ENCODE measurements at places on chromosomes 5 and 9.
A peak's percentile ranks its signal among the peaks of the same experiment; 100 is the strongest.

- DNase-seq: no peak
Measured at GRCh38 chr5:6826756-6827155, 113.5 kb downstream of the TENT4A start.

GRCh38 chr9:106615118-106615889 is 247.7 kb upstream of the ZNF462 start:
- DNase-seq: no peak

DNA sequence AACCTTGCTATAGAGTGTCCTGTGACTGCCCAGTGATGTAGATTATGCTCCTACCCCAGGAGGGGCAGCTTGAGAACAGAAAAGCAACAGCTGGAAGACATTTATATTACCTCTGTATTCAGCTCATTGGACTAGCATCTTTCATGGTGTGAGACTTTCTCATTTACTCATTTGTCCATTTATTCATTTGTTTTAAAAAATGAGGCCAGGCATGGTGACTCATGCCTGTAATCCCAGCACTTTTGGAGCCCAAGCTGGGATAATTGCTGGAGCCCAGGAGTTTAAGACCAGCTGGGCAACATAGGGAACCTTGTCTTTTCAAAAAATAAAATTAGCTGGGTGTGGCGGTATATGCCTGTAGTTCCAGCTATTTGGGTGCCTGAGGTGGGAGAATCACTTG is 130.0 kb upstream of the LHFPL2 start:
- no peak for DNase-seq

- peak; percentile 11 for DNase-seq
Measured at GRCh38 chr9:93670208-93671019, 94.0 kb downstream of the PHF2 start.

DNA sequence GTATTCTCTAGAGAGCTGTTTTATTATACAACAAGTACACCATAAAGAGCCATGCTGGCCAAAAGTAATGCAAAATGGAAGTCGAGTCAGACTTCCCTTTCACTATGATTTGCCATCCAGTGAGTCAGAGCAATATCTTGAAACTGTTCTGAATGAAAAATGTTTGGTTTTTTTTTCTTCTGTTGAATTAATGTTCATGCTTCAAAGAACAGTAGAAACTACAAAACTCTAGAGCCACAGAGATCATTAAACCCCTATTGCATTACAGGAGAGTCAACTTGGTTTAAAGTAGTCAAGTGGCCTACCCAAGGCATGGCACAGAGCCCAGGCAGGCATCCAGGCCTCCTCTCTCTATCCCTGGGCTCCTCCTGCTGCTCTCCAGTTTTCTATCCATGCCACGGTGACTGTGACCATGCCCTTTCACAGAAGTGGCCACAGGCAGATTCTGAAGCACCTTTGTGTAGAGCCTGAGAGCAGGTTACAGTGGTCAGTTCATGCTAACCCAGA is 358.9 kb downstream of the DEPDC1B start:
- no peak for DNase-seq

Data from activated naive CD4-positive, alpha-beta T cell treated with Interleukin-2 at 50 U/mL for 16 hours (primary cell).